ENCODE measurements at places on chromosomes 11 and 22.

GRCh38 chr11:21897752-21898151 is 295.1 kb upstream of the ANO5 start:
- DNase-seq: no peak

- DNase-seq: no peak
Observed at GRCh38 chr11:112129656-112130055, 34.2 kb downstream of the IL18 start.

DNA sequence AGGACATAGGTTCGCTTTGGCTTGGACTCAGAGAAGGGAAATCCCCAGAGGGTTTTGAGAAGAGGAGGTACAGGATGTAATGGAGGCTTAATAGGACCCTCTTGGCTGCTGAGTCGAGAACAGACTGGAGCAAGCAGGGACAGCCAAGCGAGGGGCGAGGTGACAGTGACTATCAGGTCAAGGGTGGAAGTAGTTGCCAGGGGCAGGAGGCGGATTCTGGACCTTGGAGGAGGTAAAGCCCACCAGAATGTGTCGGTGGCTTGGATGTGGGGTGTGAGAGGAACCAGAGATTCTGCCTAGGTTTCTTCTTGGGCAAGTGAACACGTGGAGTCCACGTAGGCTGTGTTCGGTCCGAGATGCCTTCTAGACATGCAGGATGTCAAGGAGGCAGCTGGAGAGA is 4.4 kb downstream of the TRMT112 start:
- DNase-seq: no peak

DNA sequence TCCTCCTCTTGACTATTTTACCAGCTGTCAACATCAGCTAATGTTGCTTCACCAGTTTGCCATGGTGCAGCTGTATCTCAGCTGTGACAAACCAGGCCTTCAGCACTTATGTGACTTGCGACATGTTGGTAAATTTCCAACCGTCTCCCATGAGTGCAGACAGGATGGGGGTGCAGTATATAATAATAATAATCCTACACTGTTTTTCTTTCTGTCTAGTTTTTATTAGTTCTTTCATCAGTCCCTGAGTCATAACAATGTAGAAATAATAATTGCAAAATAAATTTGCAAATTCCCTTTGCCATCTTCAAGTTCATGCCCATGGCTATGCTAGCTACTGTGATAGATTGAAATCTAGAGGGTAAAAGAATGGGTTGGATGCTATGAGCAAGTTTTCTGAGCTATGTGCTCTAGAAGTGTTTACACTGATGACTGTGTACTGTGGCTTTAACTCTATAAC is 4.9 kb downstream of the MMP13 start:
- DNase-seq: no peak
